EH (cell line): ENCODE measurements at places on chromosomes 3 and 15.

GRCh38 chr3:79598594-79598993 lies 169.2 kb downstream of the ROBO1 start:
- no peak for DNase-seq

- no peak for DNase-seq
Observed at GRCh38 chr3:172111163-172111562, 71.8 kb downstream of the FNDC3B start.

DNA sequence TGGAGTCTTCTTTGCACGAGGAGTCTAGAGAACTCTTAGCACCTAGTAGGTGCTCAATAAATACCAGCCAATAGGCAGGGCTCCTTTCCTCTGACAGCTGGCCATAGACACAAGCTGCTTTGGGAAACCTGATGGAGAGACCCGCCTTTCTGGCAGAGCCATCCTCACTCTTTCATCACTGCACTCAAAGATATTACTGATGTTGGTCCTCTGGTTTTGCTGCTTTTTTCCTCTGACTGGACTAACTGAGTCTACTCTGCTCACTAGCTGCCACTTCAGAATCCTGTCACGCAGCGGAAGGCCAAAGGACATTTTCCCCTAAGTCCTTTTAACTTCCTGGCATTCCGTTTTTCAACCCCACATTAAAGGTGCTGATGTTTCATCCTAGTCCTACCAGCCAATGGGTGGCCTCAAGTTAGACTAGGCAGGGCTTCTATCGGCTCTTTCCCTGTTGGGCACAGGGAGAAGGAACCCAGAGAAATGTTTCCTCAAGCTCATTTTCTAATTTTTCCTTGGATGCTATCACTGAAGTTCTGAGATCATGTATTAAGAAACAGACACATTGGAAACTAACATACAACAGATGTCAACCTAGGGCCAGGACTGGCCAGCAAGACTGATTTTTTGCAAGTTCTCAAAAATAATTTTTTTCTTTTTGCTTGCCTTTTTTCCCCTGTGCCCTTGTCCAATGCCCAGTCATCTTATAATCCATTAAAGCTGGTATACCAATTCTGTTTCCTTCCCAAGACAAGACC lies 132.8 kb upstream of the ICE2 start:
- no peak for DNase-seq

- DNase-seq, result no peak
Observed at GRCh38 chr3:89877230-89877629, 769.8 kb downstream of the EPHA3 start.

DNA sequence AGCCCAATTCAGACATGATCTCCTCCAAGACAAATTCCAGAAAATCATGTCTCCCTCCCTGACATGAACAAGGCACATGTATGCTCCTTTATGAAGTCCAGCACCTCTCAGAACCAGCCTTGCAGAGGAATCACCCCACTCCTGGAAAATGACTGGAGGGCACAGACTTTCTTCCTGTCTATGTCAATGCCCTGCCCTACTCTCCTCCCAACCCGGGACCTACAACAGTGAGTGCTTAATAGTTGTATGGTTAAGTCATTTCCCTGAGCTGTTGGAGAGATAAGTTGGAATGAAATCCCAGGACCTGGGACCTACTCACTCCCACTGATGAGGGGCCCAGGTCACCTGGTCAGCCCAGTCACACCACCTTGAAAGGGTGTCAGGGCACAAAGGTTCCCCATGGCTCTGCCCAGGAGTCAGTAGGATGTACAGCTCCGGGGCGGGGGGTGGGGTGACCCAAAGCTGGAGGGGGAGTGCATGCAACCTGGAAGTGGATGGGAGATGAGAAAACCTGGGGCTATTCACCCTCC lies 80.1 kb upstream of the HERC1 start:
- peak; percentile 63 for DNase-seq

- DNase-seq, result peak; percentile 69
Observed at GRCh38 chr3:101873619-101874018, 24.3 kb downstream of the NFKBIZ start.

- DNase-seq, result no peak
Observed at GRCh38 chr3:73235768-73236167, 174.3 kb downstream of the EBLN2 start.

DNA sequence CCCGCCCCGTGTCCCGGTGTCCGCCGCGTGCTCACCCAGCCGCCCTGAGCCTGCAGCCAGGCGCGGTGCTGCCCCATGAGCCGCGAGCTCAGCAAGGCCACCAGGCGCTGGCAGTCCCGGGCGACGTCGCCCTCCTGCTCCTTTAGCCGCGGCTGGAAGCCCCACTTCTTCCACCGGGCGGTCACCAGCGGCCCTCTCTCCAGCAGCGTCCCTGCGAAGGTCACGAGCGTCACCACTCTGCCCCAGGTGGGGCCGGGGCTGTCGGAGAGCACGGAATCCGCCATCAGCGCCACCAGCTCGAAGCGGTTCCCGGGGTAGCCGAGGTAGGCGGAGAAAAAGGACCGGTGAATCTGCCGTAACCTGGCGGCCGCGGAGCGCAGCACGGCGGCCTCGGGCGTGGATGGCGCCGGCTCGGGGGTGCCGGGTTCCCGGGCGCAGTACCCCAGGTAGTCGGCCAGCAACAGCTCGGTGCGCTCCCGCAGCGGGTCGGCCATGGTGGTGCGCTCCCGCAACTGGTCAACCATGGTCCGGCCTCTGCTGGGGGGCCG lies 298 bp downstream of the BCL2L10 start:
- peak; percentile 31 for DNase-seq

DNA sequence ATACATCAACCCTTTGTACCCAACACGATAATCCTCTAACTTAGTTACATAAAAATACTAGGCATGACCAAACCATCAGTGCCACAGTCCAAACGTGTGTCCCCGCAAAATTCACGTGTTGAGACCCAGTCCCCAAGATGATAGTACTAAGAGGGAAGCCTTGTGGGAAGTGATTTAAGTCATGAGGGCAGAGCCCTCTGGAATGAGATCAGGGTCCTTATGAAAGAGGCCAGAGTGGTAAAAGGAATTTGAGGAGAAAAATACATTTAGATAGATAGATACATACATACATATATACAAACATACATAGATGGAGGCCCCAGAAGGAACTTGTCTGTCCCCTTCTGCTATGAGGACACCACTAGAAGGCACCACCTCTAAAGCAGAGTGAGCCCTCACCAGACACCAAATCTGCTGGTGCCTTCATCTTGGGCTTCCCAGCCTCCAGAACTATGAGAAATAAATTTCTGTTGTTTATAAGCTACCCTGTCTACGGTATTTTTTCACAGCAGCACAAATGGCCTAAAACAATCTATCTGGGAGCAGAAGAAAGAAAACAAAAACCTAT lies 8.0 kb downstream of the TBC1D2B start:
- DNase-seq, result no peak

DNA sequence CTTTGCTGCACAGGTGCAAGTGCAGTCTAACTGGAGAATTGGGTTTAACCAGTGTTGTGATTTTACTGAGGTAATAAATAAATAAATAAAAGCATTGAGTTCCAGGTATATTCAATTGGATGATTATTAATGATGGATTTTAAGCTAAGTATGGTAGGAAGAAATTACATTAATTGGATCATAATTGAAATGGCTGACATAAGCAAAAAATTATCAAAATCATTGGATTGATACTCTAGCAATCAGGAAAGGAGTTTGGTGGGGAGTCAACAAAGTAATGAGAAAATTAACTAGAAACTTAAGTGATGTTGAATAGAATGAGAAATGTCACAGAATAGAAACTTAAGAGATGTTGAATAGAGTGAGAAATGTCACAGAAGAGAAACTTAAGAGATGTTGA lies 981.9 kb downstream of the SI start:
- DNase-seq, result no peak

GRCh38 chr3:37071921-37072320 lies 78.6 kb downstream of the MLH1 start:
- DNase-seq, result no peak

- DNase-seq, result no peak
Observed at GRCh38 chr15:57752436-57752835, 45.9 kb downstream of the POLR2M start.

DNA sequence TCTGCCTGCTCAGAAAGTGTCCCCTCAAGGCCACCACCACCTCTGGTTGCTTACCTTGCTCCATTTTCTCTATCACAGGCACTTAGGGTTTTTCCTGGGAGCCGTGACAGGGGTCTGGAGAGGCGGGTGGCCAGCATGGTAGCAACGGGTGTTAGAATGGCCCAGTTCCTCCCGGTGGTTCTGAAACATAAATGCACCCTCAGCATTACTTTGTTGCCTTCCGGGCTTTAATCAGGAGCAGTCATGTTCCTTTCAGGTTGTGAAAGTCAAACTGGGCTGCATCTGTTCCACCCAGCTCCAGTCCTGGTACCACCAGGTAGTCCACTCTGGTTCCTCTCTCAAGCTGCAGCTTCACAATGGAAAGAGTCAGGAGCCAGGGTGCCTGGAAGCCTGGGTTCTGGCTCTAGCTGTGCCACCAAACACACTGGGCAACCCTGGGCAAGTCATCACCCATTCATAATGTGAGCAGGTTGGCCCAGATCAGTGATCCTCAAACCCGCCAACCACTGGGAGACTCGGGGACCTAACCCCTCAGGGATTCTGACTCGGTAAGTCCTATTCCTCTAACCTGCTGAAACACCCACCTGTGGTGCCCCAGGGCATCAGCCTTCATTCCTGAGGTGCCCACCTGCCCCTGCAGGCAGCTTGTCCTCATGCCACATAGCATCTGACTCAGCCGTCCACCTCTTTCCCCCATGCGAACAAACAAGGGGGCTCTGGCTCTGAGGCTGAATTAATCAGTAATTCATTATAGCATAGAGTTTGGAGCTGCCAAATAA lies 9.3 kb downstream of the BDH1 start:
- DNase-seq, result no peak

DNA sequence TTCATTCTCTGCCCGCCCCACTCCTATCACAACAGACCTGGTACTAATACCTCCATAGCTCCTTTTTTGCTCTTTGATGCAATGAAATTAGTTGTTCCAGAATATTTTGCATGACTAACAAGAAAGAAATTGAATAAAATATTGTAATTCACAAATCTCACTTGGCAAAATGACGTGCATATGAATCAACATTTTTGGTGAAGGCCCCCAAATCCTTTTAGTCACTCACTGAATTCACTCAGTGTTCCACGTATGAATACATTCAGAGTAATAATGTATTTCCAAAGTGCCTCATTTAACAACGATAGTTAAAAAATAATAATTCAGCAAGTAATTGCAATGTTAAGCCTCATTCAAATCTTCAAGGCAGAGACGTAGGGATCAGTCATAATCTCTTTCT lies 148.6 kb upstream of the STRIT1 start:
- DNase-seq, result no peak

GRCh38 chr3:46291046-46291445 lies 48.8 kb downstream of the CCR3 start:
- DNase-seq, result no peak

DNA sequence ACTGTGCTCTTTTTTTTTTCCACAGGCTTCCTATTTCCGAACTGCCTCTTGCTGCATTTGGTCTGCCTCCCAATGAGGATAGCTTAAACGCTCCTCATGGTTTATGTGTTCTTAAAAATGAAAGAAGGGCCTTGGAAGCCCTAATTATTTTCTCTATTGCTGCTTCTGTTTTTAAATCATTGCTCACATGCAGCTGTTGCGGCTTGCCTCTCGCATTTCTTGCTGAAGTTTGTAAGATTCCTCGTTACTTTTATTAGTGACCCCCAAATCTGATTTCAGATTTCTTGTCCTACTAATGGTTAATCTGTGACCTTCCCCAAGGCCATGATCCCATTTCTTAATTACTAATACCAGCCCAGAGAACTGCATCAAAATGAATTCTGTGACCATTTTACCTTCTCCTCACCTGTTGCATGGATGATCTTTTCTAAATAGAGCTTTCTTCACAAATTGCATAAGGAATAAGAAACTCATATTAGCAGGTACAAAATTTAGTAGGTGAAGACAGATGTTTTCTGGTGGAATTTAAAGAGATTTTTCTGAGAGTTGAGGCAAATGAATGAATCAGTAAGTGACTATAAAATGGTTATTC lies 1.8 kb downstream of the UBE2E1 start:
- peak; percentile 58 for DNase-seq

- no peak for DNase-seq
Observed at GRCh38 chr3:122377975-122378374, 5.1 kb downstream of the MIX23 start.

DNA sequence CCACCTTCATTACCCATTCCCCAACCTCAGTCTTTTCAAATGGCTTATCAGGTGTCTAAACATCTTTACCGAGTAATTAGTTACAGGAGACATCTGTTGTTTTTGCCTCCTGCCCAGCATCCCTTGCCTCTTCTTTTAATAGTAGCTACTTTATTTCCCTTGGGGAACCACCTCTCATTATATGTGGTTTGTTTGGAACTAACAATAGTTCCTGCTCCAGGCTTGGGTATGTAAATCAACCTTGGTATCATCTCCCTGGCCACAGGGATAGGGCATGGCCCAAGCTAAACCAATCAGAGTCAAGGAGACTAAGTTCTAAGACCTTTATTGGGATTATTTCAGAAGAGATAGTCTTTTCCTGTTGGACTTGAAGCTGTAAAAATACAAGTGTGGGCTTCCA lies 76.6 kb downstream of the ETV5 start:
- no peak for DNase-seq

DNA sequence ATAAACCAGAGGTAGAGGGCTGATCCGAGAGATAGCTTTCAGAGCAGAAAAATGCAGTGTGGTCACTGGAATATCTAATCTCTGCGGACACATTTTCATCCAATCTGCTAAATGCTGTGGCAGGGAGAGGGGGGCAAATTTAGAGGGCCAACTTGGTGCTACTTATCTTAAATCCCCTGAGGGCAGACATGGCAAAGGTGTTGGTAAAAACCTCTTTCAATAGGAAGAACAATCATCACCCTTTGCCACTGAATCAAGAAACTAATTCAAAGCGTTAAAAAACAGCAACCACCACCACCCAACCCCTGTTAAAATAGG lies 152.9 kb downstream of the MECOM start:
- DNase-seq, result no peak

GRCh38 chr3:122094125-122094524 lies 39.0 kb downstream of the CD86 start:
- DNase-seq, result no peak

GRCh38 chr15:98853161-98853560 lies 154.4 kb downstream of the PGPEP1L start:
- peak; percentile 92 for DNase-seq

DNA sequence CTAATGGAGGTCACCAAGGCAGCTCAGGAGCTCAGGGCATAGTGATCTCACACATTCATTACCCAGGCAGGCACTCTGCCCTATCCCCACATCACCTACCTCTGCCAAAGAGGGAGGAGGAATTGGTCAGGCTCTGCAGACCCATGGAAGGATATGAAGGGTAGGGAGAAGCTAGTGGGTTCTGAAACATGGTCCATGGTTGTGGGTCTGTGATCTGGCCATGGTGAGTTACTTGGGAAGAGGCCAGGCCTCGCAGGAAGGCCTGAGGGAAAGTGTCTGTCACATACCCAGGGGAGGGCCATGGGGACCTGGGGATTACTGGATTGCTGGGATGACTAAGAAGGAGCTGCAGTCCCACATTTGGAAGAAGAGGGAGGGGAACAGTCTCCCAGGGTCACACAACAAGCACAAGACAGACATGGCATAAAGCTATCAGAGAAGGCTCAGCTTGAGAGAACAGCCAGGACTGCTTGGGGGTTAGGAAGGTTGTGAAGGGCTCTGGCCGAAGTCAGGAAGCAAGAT lies 1.4 kb upstream of the PRSS50 start:
- peak; percentile 8 for DNase-seq

- no peak for DNase-seq
Observed at GRCh38 chr3:46661776-46662766, 31.4 kb downstream of the ALS2CL start.

GRCh38 chr15:75637245-75638009 lies 2.6 kb downstream of the IMP3 start:
- no peak for DNase-seq

GRCh38 chr15:33074942-33075341 lies 119.6 kb downstream of the FMN1 start:
- DNase-seq, result no peak

- DNase-seq, result no peak
Observed at GRCh38 chr3:27415202-27415601, 46.0 kb upstream of the NEK10 start.
